ENCODE measurements at places on chromosomes 12 and 14.

GRCh38 chr12:128813392-128813791, 10.4 kb downstream of the SLC15A4 start:
- ATAC-seq, result no peak

- peak; percentile 35 for ATAC-seq
Observed at GRCh38 chr12:12527820-12528296, 34.8 kb downstream of the DUSP16 start.

- no peak for ATAC-seq
Observed at GRCh38 chr14:28754209-28754985, 12.2 kb upstream of the FOXG1 start.

DNA sequence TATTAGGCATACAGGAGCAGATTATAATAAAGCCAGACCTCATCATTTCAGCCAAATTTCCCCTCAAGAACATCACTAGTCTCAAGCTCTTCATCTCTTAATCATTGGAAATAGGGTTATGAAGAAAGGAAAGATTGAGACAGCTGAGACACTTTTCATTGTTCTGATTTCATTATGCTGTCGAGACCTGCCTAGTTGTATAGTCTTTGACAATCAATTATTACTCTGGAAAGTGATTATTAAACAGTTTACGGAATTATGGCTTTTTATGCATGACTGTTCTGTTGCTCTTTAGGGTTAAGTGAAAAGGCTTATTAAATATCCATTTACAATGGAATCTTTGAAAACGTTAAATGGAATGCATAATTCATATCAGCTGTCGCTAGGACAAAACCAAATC, 48.3 kb downstream of the TTC6 start:
- no peak for ATAC-seq

- no peak for ATAC-seq
Observed at GRCh38 chr14:51860825-51861499, 550 bp downstream of the GNG2 start.

GRCh38 chr14:100422556-100423316, 99.6 kb downstream of the SLC25A47 start:
- no peak for ATAC-seq

DNA sequence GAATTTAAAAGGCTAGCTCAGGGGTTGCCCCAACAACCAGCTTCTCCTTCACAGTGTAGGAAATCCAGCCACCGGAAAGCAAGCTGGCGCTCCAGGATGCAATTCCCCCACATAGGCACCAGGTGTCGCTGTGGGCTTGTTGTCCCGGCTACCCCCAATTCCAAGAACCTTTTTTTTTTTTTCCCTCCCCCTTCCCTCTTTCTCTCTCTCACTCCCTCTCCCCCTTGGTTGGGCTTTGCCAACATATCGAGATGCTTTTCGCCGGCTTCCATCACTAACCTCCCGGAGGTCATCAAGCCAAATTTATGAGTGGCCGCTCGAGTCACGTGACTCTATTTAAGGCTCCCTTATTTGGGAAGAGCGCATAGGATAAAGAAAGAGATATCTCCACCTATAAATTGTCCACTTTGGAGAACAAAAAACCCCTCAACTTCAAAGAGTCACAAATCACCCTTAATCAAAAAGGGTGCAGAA, at the start of gene HOXC5:
HOXC5 (plus strand) TSS at position 424 of the 474 bp plus-strand sequence. CDS start 73 bp downstream, outside the sequence.
- ATAC-seq, result peak; percentile 42

GRCh38 chr12:62537551-62537950, 70.9 kb downstream of the MON2 start:
- no peak for ATAC-seq

DNA sequence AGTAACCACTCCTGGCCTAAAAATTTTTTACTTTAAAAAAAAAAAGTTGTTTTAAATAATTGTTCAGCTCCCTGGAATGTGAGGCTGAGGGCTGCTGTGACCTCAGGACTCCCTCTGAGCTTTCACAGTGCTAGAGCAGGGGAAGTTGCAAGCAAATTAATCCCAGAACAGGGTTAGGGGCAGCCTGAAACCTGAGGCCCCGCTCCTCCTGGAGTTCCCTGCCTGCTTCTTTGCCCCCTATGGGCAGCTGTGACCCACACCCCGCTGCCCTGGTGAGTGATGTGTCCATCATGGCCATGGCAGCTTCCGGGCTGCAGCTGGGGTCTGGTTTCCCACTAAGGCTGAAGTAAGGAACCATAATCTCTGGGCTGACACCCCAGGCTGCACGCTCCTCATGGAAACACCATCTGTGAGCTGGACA, 9.5 kb downstream of the RITA1 start:
- ATAC-seq, result no peak

GRCh38 chr14:51328064-51328771, 88.2 kb downstream of the TMX1 start:
- peak; percentile 66 for ATAC-seq

DNA sequence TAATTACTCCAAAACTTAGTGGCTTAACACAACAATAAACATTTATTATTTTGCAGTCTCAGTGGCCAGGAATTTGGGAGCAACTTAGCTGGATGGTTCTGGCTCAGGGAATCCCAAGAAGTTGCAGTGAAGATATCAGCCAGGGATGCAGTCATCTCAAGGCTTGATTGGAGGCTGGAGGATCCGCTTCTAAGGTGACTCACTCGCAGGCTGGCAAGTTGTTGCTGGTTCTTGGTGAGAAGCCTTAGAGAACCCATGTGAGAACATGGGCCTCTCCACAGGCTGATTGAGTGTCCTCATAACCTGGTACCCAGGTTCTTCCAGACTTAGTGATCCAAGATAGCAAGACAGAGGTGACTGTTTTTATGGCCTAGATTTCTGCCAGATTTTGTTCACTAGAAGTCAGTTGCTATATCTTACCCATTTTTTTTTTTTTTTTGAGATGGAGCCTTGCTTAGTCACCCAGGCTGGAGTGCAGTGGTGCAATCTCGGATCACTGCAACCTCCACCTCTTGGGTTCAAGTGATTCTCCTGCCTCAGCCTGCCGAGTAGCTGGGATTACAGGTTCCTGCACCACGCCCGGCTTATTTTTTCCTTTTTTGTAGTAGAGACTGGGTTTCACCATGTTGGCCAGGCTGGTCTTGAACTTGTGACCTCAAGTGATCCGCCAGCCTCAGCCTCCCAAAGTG, 32.5 kb downstream of the BRMS1L start:
- peak; percentile 90 for ATAC-seq

DNA sequence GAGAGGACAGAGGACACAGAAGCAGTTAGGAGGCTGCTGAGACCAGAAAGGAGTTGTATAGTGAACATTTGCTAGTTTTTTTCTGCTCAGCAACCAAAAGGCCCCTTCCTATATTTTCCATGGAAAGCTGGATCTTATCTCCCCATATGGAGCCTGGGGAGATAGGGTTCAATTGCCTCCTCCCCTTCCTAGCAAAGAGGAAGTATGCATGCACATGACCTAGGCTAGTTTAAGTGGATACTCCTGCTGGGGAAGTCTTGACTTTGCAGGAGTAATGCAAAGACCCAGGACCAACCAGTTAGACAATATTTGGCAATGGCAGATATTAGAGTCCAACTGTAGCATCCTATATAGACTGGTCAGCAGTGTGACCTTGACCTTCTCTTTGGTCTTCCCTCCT, 15.1 kb downstream of the CHD8 start:
- no peak for ATAC-seq

DNA sequence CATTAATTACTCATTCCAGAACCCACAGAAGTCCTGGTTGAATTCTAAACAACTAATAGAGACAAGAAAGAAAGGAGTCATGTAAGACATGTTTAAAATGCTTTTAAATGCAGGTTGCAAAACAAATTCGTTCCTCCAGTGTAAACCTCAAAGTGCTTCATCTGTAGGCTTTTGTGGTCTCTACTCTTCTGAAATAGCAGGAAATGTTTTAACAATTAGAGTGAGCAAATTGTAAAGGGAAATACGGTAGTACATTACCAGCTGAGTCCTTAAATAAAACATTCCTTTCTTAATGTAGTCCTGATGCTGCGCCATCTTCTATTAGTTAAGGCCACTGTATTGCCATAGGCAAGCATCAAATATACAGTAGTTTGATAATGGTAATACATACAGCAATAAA, 1934.2 kb upstream of the SEL1L start:
- ATAC-seq, result no peak

DNA sequence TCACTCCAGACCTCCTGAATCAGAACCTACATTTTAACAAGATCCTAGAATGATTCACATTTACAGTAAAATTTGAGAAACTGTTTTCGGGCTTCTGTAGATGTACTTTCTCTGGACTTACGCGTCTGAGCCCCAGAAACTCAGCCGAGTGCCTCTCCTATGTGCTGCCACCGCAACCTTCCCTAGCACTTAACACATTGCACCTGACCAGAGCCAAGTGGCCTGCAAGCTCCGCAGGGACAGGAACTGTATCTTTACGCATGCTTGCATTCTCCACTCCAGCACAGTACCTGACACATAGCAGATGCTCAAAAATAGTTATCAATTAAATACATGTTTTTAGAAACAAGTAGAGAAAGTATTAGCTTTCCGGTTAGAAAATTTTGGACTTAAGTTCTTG, 1.2 kb downstream of the SMCO2 start:
- no peak for ATAC-seq

GRCh38 chr12:68617160-68617926, 6.6 kb downstream of the RAP1B start:
- peak; percentile 60 for ATAC-seq

- no peak for ATAC-seq
Observed at GRCh38 chr12:124207049-124207448, 87.8 kb upstream of the RFLNA start.

GRCh38 chr12:113247123-113248050, 26.1 kb downstream of the TPCN1 start:
- no peak for ATAC-seq

DNA sequence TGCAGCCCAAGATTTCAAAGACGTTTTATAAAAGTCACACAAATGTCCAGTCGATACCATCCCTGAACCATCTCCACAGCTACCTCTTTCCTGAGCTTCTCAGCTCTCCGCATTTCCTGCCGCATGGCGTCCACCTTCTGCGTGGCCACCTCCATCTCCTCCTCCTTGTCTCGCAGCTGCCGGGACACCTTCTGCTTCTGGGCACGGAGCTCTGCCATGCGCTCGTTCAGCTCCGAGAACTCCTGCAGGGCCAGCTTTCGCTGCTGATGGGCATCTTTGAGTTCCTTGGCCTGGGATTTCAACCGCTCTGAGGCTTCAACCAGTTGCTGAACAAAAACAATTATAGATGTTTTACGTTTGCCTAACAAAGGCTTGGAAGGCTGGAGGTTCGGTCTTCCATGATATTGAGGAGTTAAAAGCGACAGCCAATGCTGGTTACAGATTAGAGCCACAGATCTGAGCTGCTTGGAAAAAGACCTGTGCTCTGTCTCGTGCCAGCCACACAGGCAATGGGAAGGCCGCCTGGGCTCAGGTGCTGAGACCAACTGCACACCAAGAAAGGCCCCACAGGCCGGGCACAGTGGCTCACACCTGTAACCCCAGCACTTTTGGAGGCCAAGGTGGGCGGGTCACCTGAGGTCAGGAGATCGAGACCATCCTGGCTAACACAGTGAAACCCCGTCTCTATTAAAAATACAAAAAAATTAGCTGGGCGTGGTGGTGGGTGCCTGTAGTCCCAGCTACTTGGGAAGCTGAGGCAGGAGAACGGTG, 49.6 kb downstream of the AMN start:
- ATAC-seq, result no peak

- ATAC-seq, result no peak
Observed at GRCh38 chr14:20557212-20557542, 3.7 kb downstream of the RNASE9 start.

GRCh38 chr12:22808860-22809259, 183.9 kb downstream of the ETNK1 start:
- no peak for ATAC-seq

DNA sequence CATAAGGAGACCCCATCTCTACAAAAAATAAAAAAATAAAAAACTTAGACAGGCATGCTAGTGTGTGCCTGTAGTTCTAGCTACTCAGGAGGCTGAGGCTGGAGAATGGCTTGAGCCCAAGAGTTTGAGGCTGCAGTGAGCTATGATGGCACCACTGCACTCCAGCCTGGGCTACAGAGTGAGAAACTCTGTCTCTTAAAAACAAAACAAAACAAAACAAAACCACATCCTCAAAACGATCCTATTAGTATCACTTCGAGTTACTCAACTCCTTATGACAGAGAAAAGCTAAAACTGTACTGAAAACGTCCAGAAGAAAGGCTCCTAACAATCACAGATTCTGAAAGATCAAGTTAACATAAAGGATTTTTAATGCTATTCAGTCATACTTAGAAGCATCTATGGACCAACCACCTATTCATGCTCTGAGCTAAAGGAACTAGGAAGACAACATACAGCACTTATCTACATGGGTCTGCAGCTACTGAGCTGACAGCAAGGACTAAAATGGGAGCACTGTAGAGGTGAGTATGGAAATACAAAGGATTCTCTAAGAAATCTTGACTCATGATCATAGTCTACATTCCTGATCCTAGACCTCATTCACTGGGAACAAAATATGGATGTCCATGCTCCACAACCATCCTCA, 75.3 kb upstream of the DUSP6 start:
- ATAC-seq, result no peak

DNA sequence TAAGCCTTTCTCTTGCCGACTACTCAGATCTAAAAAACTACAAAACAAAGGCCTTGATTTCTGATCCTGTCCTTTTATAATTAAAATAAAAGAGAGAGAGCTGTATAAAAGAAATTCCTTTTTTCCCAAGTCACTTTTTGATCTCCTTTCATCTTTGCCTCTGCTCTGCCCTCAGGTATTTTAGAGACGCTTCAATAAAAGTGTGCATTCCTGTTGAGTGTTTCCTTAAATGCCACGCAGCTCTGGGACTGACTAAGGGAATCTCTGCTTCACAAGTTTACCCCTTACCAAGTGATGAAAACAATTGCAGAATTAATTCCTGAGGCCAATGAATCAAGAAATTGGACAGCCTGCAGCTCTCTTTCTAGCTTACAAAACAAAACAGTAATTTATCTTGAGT, 1109.8 kb downstream of the TMTC2 start:
- no peak for ATAC-seq

DNA sequence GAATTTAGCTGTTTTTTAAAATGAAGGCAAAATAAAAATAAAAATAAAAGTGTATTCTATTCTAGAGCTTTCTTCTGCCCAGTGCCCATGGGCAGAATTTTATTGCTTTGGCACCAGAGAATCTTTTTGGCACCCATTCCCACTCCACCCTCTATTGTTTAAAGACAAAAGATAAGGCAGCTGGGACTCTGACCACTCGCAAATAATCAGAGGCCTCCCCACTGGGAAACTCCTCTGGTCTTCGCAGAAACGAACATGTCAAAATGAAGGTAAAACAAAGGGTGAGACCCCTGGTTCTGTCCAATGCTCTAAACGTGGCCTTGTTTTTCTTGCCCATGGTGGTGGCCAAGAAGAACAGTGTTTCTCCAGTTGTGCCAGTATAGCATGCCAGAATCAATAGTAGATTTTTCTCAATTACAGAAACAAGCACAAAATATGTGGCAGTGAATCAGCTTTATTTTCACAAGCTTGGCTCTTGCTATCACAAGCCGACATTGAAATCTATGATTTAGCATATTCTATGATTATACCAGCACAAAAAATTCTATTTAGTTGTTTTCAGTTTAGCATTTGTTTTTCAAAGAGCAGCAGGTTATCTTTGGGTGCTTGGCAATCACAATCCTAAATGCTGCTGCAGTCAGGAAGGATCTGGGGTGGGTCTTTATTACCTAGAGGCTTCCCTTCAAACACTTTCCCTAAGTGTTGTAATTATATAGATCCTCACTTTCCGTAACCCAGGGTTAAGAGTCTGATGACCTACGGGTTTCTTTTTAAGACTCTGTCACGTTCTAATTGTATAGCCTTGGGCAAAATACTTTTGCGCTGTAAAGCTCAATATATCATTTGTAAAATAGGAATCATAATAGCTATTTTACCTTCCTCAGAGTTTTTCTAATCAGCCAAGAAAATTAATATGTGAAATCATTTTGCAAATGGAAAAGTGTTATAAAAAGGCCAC, 50.5 kb downstream of the KITLG start:
- no peak for ATAC-seq

GRCh38 chr14:98798099-98798498, 473.9 kb downstream of the BCL11B start:
- no peak for ATAC-seq

Measured in esophagus mucosa (tissue), 1 donor.